ENCODE measurements at places on chromosomes 13 and 19.

DNA sequence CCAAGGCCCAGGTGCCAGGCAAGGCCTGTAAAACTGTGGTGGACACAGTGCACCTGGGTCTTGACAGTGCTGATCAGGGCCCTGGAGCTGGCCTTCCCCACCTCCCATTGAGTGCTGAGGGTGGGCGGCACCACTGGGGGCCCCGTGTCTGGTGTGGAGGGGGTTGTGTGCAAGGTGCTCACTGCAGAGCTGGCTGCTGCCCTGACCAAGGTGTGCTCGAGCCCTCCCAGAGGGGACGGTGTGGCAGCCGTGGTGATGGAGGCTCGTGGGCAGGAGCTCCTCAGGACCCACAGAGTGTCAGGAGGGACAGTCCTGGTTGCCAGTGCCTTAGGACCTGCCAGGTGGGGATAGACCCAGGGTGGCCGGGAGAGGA, 23.0 kb downstream of the ATP4B start:
- DNase-seq: no peak

DNA sequence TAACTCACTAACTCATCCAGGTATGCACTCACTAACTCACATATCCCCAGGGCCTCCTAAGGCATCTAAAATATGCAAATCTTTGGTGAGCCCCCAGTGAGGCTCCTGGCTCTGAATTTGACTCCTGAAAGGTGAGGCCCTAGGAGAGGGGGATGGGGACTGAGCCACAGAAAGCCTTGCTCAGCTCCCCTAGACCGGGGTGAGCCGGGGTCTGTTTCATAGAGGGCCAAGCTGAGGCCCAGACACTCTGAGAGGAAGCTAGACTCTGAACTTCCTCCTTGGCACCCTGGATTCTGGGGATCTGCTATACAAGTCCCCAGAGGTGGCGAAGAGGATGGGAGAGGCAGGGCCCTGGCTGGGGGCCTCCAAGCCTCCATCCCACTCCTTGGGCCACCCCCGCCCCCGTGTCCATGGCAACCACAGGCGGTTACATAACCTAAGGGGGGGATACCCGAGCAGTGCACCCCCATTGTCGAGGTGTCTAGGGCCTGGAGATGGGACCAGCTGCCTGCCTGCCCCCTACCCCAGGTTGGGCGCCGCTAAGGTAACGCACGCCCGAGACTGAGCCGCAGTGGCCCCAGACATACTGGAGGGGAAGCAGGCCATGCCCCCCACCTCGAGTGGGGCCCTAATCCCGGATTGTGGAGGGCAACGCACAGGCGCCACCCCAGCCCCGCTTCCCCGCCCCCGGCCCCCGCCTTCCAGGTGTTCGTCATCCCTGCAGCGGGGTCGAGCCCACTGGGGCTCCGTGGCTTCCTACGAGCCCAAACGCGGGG, 646 bp downstream of the ABHD8 start:
- DNase-seq: no peak

- DNase-seq: no peak
These were observed 19.9 kb downstream of the GAS6 start for GRCh38 chr13:113843864-113844556.

DNA sequence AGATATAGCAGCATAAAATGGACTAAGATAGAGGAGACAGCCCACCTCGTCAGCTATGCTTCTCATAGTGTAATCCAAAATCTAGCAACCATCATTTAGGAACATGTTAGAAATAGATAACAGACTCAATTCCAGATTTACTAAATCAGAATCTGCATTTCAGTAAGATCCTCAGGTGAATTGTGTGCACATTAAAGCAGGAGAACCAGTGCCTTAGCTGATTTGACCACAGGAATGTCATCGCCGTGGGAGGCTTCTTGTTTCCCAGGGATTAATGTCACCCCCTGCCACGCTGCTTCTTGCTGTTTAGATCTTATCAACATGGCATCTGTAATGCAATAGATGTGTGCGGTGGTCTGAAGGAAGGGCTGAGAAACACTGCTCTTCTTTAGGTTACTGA, 84.0 kb downstream of the GPC5 start:
- no peak for DNase-seq

- no peak for DNase-seq
These were observed 102.1 kb downstream of the IRS2 start for GRCh38 chr13:109684084-109684823.

GRCh38 chr13:34107806-34108205, 289.9 kb downstream of the RFC3 start:
- DNase-seq: peak; percentile 7

DNA sequence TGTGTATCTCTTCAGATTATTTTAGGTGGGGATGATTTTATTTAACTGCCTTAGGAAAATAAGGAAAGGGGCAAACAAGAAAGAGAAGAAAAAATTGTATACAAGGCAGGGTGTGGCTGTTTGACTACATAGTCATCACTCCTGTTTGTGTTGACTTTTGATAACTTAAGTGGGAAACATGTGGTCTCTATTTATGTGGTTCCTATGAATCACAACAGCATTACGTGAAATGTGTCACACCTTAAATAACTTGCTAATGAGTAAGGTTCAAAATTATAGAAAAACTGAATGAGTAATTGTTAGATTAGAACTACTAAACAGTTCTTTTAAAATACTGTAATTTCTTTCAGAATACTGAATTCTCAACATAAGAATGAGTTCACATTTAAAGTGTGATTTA, 69.3 kb downstream of the LMO7 start:
- DNase-seq: peak; percentile 84

DNA sequence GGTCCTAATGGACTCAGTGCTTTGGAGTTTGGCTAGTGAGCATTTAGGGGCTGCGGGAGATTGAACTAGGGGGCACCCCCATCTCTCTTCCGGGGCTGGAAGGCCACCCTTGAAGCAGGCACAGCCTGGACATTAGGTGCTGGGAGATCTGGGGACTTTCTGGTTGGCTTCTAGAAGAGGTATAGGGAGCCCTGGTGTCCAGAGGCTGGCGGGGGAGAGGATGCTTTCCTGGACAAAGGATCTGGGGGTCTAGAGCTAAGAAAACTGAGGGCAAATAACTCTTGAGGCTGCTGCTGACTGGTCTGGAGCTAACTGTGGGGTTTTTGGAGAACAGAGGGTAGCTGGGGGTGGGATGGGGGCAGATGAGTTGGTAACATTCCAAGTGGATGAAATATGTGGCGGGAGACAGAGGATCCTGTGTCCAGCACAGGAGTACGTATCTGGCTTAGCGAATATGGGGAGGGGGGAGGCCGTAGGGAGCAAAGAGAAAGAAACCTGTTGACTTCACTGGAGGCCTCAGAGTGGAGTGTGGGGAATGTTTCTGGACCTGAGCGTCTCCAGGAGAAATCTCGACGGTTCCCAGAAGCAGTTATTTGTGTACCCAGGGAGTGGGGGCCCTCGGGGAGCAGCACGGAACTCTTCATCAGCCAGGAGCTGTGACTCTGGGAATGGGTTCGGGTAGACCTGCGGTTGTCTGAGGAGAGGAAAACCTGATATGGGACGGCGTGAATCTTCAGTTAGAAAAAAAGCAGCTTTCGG, 1.4 kb downstream of the HNRNPUL1 start:
- DNase-seq: peak; percentile 57

- DNase-seq: no peak
These were observed 14.7 kb upstream of the EVI5L start for GRCh38 chr19:7815325-7815724.

GRCh38 chr13:71625694-71626093, 241.3 kb downstream of the DACH1 start:
- peak; percentile 88 for DNase-seq

- DNase-seq: no peak
These were observed 546 bp downstream of the TBC1D4 start for GRCh38 chr13:75481176-75482069.

- no peak for DNase-seq
These were observed 92.3 kb downstream of the TUBA3C start for GRCh38 chr13:19089315-19089714.

DNA sequence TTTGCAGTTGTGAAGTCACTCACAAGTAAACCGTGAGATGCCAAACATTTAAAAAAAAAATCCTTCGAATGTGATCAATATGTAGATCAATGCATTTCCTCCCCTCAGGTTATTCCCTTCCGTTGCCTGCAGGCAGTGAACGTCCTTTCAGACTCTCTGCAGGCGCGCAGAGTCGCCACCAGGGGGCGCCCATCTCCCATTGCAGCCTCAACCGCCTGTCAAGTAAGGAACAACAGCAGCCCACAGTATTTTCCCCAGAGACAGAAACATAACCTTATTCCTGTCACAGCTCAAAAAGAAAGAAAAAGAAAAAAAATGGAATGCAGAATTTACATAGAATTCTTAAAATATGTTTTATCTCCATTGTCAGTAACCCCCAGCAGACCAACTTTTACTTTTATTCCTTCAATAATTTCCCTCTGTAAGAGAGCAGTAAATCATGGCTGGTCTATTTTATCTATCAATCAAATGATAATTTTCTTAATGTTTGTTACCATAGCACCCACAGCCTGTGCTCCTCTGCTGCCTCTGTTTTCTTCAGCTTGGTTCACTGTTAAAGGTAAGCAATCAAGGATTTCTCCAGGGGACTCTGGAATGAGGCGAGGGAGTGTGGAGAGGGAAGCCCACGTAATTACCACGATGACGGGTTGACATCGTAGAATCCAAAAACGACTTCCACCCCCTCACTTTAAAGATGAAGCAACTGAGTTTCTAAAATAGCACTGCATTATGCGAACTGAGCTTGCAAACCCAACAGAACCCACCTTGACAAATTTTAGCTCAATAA, 637.6 kb upstream of the ARGLU1 start:
- DNase-seq: peak; percentile 44

- DNase-seq: peak; percentile 85
These were observed 61.9 kb downstream of the WASF3 start for GRCh38 chr13:26619358-26619757.

DNA sequence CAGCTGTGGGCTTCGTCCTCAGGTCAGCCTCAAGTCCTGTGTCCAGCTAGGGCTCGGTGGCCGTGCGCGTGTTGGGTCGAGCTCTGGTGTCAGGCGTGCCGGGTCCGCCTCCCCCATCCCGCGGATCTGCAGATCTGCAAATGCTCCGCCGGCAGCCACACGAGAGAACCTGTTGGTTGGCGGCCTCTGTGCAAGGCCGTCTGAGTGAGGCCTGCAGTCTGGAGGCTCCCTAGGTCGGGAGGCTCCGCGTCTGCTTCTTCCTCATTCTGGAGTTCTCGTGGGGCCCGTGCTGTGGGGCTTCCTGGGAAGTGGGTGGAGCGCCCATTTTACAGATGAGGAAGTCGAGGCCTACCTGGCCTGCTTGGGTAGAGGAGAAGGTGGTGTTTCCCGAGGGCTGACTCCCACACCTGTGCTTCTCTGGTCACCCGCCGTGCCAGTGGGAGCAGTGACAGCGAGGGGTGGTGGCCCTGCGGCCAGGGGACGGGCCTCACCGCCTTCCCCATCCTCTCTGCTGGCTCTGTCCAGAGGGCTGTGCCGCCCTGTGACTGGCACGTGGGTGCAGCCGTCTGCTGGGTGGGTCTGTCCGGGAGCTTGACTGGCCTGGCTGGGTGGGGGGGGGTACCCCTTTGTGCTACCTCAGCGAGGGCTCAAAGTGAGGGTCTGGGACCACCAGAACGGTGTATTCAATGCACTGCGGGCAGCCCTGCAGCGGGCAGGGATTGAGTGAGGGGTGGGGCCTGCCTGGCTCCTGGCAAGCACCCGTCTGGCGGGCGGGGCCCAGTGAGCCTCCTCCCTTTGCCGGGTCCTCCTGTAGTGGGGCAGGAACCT, 3.3 kb downstream of the CSNK1G2 start:
- no peak for DNase-seq

DNA sequence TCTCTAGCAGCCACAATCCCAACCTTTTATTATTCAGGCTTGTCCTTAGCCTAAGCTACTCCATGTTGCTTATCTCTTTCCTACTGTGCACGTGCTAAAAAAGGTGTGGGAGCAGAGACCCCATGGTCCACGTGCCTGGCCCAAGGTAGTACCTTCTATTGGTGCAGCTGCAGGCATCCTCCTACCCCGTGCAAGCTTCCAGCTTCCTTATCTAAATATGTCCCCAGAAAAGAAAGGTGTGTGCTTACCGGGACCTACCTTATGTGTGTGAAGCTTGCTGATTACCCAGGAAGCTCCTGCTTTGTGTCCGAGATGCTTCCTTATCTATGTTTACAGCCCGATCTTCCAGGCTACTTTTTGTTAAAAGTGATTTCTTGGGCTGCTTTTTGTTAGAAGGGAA, 2382.4 kb downstream of the PCDH9 start:
- DNase-seq: no peak

- no peak for DNase-seq
These were observed 1221.1 kb downstream of the SLITRK1 start for GRCh38 chr13:82661126-82661525.

- no peak for DNase-seq
These were observed 20.1 kb downstream of the SH3GL1 start for GRCh38 chr19:4380254-4380727.

- no peak for DNase-seq
These were observed 6.8 kb upstream of the DPRX start for GRCh38 chr19:53624771-53625545.

- DNase-seq: no peak
These were observed 45.2 kb downstream of the ZNF331 start for GRCh38 chr19:53583181-53583580.

DNA sequence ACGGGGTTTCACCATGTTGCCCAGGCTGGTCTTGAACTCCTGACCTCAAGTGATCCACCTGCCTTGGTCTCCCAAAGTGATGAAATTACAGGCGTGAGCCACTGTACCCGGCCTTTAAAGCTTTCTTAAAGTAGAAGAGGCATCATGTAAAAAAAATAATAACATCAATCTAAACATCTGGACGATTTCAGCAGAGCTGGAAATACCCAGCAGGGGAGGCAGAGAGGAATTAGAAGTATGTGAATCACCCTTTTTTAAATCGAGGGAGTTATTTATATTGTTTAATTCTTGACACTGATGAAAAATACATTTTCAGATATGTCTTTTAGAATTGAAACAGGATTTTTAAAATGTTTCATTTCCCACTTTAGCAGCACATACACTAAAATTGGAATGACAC, 37.4 kb upstream of the MTIF3 start:
- peak; percentile 23 for DNase-seq

DNA sequence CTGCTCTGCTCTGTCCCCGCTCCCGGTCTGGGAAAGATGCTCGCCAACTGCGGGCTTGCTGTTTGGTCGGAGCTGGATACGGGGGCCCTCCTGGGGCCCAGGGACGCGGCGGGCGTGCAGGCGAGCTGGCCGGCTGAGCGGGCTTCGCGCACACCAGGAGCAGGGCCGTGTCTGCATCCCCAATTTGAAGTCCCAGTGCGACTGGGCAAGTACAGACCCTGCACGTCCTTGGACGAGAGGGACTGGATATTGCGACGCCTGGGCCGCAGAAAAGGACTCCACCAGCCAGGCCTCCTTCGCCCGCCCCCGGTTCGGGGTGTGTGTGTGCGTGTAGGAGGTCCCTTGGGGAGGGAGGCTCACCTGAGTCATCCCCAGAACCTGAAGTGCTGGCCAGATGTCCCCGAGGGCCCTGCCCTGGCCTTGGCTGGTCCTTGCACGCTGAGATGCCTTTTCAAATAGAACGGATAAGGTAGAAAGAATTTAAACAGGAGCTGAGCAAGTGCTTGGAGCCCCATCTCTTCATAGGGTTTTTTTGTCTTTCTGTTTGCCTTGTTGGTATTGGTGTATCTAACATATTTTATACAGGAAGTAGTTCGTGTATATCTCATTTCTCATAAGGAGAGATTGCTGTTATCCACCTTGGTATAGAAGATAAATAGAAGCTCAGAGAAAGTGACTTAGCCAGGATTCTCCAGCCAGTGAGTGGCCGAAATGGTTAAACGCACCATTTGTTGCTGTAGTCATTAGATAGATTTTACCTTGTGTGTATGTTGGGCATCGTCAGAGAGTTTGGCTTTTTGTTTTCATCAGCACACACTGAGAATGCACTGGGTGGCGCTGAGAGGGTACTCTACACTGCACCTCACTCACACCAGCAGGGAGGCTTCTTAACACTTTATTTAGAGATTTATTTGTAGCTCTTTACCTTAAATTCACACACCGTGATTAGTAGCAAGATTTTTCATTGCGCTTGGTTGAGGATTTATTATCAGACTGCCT, 1.1 kb downstream of the NAXD start:
- DNase-seq: peak; percentile 55

Data from amniotic epithelial cell (primary cell).